ENCODE measurements at places on chromosomes 12 and 14.

DNA sequence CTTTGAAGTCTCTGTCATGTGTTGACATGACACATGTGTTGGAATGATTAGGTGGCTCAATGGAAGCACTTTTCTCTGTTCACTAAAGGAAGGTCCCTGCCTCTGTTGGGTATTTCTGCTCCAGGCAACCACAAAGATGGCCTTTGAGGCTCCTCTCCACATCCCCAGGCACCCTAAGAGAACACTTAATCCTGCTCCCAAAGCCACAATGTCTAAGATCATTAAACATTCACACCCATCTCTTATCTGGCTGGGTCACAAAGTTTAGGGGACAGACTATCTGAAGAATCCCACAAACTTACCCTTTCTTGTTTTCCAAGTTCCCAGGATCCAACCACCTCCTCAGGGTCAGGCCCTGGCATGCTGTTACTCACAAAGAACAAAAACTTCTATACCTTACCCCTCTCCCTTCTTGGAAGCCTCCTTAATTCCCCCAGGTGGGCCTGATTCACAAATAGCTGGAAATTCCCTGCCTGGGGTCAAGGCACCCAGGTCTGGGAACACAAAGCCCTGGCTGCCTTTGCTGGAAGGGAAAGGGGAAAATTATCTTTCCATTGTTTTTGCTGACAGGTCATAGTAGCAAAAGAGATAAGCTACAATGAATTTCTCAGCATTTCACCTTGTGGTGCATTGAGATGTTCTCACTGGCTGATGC is 333.7 kb downstream of the PCNX1 start:
- no peak for DNase-seq

GRCh38 chr12:128178966-128179365 is 88.0 kb upstream of the TMEM132C start:
- no peak for DNase-seq

DNA sequence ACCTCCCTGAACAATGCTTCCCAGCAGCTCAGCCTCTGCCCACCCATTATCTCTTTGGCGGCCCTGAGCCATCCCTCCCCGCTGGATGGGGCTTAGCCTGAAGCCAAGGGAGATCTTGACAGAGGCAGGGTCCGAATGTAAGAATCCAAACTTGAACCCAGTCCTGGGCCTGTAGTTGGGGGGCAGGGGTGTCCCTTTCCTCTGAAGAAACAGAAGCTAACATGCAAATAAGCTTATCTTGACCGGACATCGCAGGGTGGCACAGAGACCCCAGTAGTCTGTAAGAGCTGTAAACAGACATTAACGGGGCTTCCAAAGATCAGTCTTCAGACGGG is 6.0 kb downstream of the DLK1 start:
- DNase-seq, result no peak

GRCh38 chr12:19351346-19351745 is 87.9 kb upstream of the AEBP2 start:
- no peak for DNase-seq

- peak; percentile 41 for DNase-seq
Observed at GRCh38 chr12:95439461-95440230, 34.3 kb upstream of the METAP2 start.

GRCh38 chr14:68716698-68717097 is 76.2 kb downstream of the ZFP36L1 start:
- DNase-seq, result no peak

- DNase-seq, result peak; percentile 42
Observed at GRCh38 chr12:14275886-14276285, 89.6 kb upstream of the ATF7IP start.

DNA sequence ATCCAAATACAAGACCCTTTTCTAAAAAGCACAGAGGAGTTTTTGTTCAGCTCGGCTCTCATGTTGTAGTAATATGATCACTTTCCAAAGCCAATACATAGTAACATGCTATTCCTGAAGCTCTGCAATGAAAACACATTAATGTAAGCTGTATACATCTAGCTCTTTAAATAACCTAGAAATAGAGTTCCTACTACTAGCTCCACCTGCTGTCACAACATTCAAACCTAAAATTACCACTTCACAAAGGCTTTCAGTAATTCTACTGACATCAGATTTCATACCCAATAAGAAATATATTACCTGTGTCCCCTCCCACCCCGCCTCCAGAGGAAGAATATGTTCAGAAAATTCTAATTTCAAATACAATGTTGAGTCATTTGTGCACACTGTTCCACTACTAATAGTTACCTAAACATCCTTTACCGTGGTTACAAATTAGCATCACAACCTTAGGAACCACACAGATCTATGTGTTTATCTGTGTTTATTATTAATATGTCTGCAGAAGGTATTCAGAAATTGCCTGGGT is 17.8 kb downstream of the EFCAB11 start:
- no peak for DNase-seq

DNA sequence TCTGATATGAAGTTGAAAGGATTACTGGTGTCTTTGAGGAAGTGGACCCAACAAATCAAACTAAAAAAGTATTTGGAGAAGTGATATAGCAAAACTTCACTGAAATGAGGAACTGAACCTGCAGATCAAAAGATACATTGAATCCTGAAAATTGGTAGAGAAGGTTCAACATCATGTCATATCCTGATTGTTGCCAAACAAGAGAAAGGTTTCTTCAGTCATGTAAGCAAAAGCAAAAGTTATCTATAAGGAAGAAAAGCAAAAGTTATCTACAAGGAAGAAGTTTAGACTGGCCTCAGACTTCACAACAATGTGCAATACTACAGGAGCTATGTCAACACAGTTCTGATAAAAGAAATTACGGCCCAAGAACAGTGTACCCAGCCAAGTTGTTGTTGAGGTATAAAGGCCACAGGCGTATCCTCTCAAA is 142.7 kb downstream of the RAD51B start:
- no peak for DNase-seq

DNA sequence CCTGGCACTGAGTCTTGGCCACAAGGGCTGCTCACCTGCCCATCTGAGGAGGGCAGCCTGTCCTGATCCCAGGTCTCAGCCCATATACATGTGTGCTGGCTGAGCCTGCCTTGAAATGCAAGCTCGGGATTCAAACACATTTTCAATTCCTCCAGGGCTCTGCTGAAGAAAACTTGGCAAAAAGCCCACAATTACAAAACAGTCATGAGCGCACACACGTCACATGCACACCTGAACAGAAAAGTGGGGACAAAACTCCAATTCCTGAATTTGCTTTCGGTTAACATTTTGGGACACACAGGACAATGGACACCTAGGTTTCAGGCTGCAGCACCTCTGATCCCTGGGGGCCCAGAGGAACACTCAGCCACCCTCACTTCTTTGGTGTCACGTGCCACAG is 113.9 kb downstream of the RBM19 start:
- no peak for DNase-seq

- DNase-seq, result no peak
Observed at GRCh38 chr12:128267651-128268378, 845 bp downstream of the TMEM132C start.

DNA sequence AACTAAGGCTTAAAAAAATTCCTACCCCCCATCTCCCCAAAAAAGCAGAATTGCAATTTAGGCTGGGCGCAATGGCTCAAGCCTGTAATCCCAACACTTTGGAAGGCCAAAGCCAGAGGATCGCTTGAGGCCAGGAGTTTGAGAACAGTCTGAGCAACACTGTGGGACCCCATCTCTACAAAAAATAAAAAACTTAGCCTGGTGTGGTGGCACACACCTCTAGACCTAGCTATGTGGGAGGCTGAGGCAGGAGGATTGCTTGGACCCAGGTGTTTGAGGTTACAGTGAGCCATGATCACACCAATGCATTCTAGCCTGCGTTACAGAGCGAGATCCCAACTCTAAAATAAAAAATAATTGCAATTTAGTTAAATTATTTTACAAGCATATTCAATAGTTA is 54.1 kb downstream of the CPM start:
- no peak for DNase-seq

Measured in RPMI8226 (cell line).